WTC11 (cell line): ENCODE measurements at places on chromosomes 5 and 9.

GRCh38 chr9:134965851-134966250 is 48.1 kb upstream of the FCN1 start:
- no peak for DNase-seq

- no peak for DNase-seq
Measured at GRCh38 chr9:112917047-112917986, 26.6 kb upstream of the SLC46A2 start.

DNA sequence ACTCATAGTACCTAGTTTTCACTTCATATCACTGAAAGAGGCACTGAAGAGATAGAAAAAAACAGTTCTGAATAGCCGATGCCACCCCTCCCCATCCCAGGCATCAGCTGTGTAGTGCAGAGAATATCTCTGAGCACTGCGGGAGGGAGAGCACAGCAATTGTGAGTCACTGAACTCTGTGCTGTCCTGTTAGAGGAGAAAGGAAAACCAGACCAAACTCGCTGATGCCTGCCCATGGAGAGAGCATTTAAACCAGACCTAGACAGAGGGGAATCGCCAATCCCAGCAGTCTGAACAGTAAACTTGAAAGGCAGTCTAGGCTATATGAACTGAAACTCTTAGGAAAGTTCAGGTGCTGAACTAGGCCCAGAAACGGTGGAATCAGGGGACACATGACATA is 120.1 kb upstream of the SLC30A5 start:
- no peak for DNase-seq

DNA sequence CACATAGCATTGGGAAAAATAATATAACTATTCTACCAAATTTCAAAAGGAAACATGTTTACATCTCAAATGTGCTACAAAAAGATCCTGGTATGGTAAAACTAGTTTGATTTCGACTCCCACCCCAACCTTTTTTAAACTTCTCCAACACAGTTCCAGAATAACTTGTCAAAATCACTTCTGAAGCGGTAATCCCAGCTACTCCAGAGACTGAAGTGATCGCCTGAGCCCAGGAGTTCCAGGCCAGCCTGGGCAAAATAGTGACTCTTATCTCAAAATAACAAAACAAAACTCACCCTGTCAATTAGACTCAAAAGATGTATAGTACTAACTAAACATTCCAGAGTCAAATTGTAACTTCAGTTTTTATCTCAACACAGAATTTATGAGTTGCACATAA is 71.3 kb upstream of the RNF38 start:
- DNase-seq: no peak

GRCh38 chr5:89396278-89396954 is 513.4 kb upstream of the MEF2C start:
- no peak for DNase-seq

DNA sequence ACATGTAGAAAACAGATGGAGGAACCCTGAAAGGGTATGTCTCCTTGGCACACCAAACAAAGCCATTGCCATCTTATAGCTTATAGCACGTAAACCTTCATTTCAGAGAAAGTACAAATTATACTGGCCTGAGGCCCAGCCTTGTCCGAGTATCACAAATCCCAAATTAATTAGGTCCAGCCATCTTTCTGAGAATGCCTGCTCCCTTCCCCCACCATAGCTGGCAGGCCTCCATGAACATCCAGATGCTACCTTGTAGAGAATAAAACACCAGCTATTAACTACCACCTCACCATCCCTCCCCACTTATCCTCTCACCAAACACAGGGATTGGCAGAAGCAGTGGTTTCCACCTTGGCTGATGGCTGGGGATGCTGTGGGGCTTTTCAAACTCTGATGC is 224.0 kb downstream of the SPOCK1 start:
- no peak for DNase-seq

GRCh38 chr5:120304663-120305062 is 159.4 kb upstream of the PRR16 start:
- no peak for DNase-seq

DNA sequence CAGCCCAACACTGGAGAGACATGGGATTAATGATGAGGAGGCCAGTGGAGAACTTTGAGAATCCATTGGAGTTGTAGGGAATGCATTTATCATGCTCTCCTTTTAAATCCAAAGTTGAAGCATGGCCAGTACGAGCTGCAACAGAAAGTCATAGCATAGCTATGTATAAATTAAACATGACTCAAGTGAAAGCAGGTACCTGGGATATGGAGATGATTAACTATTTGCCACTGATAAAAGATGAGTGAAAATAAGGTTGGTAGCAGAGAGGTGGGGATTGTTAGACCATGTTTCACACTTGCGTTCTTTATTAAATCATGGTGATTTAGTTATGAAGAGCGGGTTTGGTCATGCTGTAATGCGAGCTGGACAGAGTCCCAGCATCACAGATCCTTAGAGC is 189.6 kb downstream of the ARHGEF28 start:
- DNase-seq: no peak

GRCh38 chr5:79201206-79201605 is 34.7 kb upstream of the JMY start:
- DNase-seq: no peak

GRCh38 chr5:1429496-1429895 is 15.7 kb downstream of the SLC6A3 start:
- DNase-seq: no peak

DNA sequence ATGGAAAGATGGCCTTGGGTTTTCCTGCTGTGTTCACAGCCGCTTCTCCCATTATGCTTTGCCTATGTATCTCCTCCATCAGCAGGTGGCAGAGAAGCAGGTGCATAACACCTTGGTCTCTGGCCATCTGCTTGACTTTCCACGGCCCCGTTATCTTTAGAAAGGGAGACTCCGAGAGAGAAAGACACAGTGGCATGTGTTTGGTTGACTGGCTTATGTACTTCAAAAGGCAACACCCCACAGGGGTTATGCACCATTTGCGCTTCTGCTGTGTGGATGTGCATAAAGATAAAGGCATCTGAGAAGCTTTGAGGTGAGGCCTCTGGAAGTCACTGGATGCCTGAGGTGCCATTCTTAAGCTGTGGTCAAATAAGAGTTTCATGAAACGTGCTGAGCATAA is 138.4 kb downstream of the EGFLAM start:
- no peak for DNase-seq

DNA sequence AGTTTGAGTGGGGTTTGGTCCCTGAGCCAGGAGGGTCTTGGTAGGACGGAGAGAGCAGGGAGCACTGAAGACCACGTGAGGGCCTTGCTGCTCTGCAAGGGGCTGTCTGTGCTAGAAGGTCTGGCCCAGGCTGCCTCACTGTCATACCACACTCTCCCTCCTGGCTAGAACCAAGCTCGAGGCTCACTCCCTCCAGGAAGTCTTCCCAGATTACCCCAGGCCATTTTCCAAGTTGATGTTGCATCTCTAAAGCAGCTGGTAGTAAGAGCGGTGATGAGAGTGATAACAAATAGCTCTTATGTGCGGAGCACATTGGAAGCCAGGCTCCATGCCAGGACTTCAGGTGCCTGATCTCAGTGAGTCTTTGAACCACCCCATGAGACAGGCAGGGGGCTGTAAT is 6.6 kb downstream of the MYMK start:
- no peak for DNase-seq

- no peak for DNase-seq
Measured at GRCh38 chr5:1067141-1068121, 44.4 kb downstream of the SLC12A7 start.

DNA sequence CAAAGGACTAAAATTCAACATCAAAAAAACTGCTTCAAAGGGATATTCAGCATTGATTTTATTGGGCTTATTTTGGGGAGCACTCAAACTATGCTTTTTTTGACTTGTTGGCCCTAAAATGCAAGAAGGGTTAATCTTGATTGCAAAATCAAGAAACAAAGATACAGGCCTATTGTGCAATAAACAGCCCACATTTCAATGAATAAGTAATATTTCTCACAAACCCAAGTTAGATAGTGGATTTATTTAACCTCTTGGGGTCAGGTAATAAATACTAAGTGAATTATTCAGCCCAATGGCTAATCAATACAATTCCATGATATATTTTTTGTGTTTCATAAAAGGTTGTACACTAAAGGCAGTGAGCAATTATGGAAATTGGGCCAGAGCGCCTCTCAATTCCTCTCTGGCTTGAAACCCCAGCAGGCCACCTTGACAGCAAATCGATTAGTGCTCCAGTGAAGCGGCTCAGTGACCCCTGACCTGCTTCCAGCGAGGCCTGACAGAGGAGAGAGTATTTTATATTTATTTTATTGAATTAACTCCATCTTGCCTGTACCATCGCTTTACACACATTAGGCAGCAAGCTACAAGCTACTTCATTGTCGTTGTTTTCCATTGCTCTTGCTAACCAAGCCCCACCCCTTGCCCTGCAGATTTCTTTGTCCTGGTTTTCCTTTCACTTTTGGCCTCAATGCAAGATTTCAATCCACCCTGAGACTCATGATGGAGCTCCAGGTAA is 65.5 kb downstream of the EBF1 start:
- no peak for DNase-seq

- DNase-seq: no peak
Measured at GRCh38 chr9:136667214-136667939, 4.7 kb downstream of the EGFL7 start.

GRCh38 chr5:14908172-14908571 is 36.6 kb upstream of the ANKH start:
- no peak for DNase-seq

DNA sequence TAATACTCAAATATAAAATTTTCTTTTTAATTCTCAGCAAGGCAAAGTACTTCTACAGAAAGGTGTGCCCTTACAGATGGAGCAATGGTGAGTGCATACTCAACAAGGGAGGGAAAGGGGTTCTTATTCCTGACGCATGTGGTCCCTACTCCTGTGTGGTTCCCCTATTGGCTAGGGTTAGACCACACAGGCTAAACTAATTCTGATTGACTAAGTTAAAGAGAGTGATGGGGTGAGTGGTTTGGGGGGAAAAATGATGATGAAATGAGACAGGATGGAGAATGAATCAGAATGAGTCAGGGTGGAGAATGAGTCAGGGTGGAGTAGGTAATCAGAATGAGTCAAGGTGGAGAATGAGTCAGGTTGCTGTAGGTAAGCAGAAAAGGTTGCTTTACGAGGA is 22.9 kb upstream of the HMGCS1 start:
- DNase-seq: no peak

GRCh38 chr5:122154910-122155309 is 25.6 kb downstream of the ZNF474 start:
- no peak for DNase-seq

DNA sequence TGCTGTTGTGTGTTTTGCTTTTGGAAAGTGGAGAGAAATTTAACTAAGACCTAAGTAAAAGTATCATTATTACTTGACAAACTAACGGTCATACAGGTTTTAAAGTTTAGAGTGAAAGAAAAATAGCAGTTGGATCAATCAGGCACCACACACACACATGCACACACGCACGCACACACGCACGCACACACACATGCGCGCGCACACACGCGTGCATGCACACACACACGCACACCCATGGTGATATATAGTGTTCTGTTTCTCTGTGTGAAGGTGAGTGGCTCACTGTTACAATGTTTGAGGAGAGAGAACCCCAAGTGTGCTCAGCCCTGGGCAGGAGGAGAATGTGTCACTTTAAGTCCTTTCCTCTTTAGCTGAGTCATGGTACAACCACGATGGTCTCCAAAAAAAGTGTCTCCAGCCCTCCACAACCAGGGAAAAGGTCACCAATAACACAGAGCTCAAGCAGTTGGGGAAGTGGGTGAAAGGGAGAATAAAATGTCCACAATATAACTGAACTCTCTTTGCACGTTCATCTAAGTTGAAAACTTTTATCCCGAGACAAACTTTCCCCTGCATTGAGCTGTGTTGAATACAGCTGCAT is 3.2 kb downstream of the ZNF366 start:
- no peak for DNase-seq

GRCh38 chr9:88503845-88504764 is 30.9 kb upstream of the NXNL2 start:
- no peak for DNase-seq

GRCh38 chr5:57383093-57383861 is 99.3 kb downstream of the ACTBL2 start:
- DNase-seq: no peak

GRCh38 chr9:83304686-83305085 is 233.5 kb downstream of the FRMD3 start:
- no peak for DNase-seq

GRCh38 chr9:20658677-20659473 is 25.2 kb upstream of the FOCAD start:
- DNase-seq: no peak

DNA sequence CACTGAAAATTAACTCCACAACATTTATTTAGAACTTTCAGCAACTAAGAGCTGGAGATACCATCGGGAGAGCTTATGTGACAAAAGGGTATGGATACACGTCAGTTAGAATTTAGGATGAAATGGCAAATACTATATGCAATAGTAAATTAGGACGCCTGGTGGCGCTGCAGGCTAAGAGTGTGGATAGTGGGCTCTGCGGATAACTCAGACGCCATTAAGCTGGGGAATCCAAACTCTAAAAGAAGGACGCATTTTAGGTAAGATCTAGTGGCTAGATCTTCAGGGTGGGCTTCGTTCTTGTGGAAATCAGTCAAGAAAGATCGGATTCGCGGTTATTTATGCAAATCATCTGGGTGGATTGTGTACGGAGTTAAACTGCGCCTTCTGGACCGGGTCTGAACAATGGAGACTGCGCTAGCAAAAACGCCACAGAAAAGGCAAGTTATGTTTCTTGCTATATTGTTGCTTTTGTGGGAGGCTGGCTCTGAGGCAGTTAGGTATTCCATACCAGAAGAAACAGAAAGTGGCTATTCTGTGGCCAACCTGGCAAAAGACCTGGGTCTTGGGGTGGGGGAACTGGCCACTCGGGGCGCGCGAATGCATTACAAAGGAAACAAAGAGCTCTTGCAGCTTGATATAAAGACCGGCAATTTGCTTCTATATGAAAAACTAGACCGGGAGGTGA is at the start of gene PCDHB5:
Gene PCDHB5 (plus strand): TSS at position 177 of the 688 bp plus-strand sequence. CDS start 229 bp downstream, at position 406.
- DNase-seq: peak; percentile 72

GRCh38 chr5:10331341-10331796 is 22.1 kb upstream of the MARCHF6 start:
- DNase-seq: no peak

- no peak for DNase-seq
Measured at GRCh38 chr9:10875752-10876151, 262.9 kb upstream of the PTPRD start.

- DNase-seq: no peak
Measured at GRCh38 chr9:77176686-77177142, 620 bp upstream of the VPS13A start.

GRCh38 chr9:942805-943580 is 33.5 kb upstream of the DMRT3 start:
- no peak for DNase-seq

DNA sequence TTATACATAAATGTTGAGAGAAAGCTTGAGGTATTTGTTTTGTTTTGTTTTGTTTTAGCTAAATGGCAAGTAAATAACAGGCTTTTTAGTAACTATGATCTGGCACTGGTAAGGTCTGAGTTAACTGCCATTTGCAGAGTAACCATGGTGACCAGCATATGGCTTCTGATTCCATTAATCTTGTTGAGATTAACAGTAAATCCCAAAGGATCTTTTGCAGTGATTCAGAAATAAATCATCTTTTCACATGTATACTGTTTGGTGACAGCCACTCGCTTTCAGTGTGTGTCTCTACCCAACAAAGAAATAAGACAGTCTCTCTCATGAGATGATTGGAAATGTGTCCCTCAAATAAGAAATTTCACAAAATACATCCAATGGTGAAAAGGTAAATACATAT is 235.6 kb downstream of the RAB3C start:
- DNase-seq: no peak
